ENCODE measurements at places on chromosomes 11 and 22.

- DNase-seq, result no peak
Measured at GRCh38 chr22:29087012-29087411, 14.2 kb downstream of the KREMEN1 start.

DNA sequence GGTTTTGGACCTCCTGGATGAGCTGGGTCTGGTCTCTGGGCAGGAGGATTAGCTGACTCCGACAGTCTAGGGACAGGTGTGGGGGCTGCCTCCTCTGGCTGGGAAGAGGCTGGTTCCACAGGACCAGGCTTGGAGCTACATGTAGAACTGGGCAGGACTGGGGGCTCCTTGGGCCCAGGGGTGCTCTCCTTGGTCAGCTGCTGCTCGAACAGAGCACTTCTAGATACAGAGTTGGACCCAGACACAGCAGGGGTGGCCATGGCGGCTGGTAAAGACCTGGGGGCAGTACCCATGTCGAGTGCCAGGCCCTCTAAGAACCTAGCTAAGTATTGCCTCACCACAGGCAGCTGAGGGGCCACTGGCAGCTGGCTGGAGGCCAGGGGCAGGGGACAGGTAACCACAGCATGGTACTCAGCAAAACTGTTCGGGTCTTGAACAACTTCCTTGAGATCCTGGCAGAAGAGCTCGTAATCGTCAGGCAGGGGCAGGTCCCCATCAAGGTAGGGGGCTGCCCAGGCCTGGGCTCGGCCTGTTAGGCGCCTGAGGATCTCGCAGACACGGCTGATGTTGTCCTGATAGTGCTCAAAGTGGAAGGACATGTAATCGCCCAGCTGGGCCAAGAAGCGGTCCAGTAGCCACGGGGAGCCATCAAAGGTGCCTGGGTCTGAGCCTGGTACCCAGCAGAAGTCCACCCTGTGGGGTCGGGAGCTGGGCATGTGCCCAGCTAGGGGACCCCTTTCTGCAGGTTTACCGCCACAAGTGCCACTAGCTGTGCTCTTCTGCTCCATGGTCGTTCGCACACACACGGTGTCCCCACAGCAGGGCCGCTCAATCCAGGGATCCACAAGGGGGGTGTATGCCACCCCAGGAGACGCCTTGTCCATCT, 3.1 kb downstream of the GNB1L start:
- DNase-seq, result no peak

- no peak for DNase-seq
Measured at GRCh38 chr22:50604256-50605001, 3.8 kb downstream of the MAPK8IP2 start.

DNA sequence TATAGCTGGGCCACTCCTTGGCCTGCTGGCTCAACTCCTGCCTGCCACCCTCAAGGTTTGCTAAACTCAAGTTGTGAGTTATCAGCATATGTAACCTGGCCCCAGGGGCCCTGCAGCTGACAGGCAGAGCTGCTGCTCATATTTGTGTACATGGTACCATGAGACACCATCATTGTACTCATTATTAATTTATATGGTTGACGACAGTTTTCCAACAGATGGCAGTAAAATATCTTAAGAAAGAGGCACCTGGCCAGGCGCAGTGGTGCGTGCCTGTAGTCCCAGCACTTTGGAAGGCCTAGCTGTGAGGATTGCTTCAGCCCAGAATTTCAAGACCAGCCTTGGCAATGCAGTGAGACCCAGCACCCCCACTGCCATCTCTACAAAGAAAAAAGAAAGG, 11.4 kb upstream of the DENND5A start:
- peak; percentile 17 for DNase-seq

- DNase-seq, result no peak
Measured at GRCh38 chr22:21589396-21589795, 21.9 kb downstream of the UBE2L3 start.

DNA sequence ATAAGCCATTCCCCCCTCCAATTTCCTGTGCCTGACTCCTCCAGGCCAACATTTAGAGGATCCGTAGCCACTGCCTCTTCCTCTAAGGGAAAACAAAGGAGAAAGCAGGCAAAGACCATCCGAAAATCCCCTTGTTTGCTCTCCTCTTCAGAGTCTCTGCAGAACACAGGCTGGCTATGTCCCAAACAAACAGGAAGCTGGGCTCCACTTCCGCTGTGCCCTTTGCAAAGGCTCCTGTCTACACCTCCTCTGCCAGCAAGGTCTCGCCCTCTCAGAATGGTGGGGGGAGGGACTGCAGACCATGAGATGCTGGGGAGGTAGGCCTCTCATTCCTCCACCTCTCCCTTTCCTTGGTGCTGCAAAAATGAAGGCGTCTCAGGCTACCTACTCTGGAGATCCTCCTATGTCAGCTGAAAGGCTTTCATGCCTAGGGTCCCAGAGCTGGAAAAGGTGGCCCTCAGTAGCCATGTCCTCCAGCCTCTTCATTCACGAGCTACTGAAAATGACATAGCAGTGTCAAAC, 596.2 kb downstream of the BUD13 start:
- DNase-seq, result no peak

DNA sequence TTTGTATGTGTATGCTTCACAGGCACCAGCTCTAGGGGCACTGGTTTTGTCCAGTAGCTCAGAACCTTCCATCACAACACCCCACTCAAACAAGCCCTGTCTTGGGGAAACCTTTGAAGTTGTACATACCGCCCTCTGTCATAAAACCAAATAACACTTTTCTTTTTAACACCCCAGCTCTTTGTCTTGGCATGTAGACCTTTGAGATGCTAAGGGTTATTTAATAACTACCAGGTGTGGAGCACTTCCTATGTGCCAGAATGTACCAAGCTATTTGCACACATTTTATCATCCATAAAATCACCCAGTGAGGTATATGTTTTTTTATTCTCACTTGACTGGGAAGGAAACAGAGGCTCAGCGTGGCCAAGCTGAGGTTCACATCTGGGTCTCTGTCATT, 50.6 kb downstream of the CYB5R2 start:
- DNase-seq, result no peak

GRCh38 chr22:23622634-23623033, 9.5 kb downstream of the DRICH1 start:
- no peak for DNase-seq

DNA sequence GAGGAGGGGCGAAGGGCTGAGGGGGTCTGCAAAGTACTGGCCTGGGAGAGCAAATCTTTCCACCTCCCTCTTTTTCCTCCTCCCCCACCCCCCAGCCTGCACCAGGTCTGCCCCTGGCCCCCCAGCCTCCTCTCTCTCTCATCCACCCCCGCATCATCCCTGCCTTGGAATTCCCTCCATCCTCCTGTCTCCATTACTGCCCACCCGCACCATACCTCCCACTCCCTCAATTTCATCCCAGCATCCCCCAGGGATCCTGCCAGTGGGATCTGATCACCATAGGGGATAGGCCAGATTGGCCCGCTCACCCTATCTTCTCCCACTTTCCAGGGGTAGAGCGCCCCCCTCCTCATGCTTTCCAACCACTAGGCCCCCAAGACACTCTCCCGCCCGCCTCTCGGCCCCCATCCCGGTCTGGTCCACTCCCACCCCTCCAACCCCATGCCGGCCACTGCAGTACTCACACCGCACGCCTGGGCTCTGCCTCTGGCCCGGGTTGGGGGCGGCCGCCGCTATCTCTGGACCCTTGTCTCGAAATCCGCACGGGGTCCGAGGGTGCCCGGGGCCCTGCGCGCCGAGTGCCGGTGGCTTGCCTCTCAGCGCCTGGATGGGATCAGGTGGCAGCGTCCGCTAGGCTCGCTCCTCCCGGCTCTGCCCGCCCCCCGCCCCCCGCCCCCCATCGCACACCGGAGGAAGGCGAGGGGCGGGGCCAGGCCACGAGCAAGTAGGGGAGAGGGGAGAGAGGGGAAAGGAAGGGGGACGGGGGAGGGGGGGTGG, at the start of gene GAL3ST3:
TSS of gene GAL3ST3 (minus strand) at position 615 of the 777 bp plus-strand sequence. CDS start 3,746 bp downstream, outside the sequence.
- no peak for DNase-seq

- DNase-seq, result no peak
Measured at GRCh38 chr22:44448271-44448830, 49.7 kb downstream of the RTL6 start.

DNA sequence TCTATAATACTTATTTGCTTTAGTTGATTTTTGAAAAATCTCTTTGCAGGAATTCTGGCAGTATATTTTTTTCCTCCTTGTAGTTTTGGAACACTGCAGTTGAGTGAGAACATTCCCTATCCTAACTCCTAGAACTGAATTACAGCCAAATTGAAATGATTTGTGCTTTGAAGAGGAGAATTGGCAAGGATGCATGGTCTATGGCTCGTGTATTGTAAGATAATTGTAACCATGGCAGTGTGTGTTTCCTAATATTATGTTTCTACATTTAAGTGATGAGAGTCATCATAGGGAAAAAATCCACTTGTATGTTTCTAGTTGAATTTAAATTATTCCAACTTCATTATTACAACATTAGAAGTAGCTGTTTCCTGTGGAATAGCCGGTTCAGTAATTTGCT, 80.9 kb upstream of the MYO18B start:
- no peak for DNase-seq

DNA sequence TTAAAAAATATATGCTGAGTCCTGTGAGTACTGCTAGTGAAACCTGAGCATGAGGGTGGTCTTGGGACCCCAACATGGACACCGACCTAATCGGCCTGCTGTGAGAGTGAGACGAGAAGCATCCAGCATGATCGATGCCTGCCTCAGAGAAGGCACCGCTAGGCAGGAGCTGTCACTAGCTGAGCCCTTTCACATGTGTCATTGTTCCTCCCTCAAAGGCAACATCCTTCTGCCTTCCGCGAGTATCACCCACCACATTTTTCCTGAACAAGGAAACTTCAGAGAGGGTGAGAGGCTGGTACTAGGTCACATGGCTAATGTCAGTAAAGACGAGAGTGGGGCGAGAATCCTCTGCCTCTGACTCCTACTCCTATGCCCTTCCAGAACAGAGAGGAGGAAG, 35.6 kb downstream of the AP1B1 start:
- no peak for DNase-seq

- DNase-seq, result no peak
Measured at GRCh38 chr22:44523981-44524759, 26.1 kb upstream of the RTL6 start.

GRCh38 chr11:8097468-8097867, 16.5 kb downstream of the TUB start:
- no peak for DNase-seq

DNA sequence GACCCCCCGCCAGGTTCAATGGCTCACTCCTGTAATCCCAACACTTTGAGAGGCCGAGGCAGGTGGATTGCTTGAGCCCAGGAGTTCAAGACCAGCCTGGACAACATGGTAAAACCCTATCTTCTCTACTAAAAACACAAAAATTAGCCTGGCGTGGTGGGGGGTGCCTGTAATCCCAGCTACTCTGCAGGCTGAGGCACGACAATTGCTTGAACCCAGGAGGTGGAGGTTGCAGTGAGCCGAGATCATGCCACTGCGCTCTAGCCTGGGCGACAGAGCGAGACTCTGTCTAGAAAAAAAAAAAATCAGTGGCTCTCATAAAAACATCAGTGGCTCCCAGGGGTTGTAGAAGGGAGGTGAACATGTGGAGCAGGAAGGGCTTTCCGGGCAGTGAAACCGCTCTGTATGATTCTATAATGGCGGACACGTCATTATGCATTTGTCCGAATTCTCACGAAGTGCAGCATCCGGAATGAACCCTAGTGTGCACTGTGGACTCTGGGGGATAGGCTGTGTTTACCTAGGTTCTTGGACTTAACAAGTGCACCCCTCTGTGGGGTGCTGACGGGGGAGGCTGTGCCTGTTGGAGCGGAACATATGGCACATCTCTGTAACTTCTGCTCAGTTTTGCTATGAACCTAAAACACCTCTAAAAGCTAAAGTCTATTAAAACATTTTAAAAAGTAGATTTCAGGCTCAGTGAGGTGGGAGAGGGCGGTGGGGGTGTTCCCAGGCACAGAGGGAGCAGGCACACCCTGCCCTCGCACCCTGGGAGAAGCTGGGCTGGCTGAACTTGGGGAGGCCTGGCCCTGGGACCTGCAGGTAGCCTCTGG, 49.1 kb upstream of the SEPTIN5 start:
- DNase-seq, result no peak

DNA sequence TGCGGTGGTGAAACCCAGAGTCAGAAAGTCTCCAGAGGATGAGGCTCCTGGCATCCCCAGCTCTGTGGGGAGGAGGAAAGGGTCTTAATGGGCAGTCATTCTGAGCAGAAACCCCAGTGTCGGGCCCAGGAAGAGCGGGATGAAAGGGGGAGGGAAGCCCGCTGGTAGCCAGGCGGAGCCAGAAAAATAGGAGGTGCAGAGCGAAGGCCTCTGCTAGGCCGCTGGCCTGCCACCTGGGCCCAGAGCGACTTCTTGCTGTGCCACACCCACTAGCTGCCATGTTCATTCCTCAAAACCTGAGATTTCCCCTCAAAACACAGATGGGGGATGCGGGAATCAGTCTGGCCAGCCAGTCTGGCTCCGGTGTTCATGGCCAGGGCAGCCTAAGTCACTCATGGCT, 650 bp upstream of the POU2AF3 start:
- no peak for DNase-seq

GRCh38 chr11:69298267-69299022, 4.5 kb downstream of the MYEOV start:
- peak; percentile 98 for DNase-seq

DNA sequence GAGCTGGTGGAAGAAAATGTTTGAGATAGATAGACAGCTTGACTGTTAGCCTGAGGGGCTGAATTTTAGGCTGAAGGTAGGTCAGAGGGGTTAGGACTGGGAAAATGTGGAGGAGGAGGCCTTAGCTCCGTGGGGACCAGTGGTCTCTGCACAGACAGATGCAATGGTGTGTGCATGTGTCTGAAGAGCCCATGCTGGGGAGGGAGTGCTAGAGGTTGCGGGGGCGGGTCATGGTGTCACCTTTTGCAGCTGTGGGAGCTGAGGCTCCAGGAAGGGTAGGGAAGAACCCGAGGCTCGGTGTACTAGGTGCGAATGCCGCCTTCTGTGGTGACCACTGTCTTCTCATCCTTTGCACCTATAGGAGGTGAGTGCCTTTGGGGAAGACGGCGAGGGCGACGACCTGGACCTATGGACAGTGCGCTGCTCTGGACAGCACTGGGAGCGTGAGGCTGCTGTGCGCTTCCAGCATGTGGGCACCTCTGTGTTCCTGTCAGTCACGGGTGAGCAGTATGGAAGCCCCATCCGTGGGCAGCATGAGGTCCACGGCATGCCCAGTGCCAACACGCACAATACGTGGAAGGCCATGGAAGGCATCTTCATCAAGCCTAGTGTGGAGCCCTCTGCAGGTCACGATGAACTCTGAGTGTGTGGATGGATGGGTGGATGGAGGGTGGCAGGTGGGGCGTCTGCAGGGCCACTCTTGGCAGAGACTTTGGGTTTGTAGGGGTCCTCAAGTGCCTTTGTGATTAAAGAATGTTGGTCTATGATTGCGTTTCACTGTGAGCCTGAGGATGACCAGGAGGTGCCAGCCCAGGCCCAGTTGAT, 1.6 kb downstream of the SDF2L1 start:
- DNase-seq, result no peak

DNA sequence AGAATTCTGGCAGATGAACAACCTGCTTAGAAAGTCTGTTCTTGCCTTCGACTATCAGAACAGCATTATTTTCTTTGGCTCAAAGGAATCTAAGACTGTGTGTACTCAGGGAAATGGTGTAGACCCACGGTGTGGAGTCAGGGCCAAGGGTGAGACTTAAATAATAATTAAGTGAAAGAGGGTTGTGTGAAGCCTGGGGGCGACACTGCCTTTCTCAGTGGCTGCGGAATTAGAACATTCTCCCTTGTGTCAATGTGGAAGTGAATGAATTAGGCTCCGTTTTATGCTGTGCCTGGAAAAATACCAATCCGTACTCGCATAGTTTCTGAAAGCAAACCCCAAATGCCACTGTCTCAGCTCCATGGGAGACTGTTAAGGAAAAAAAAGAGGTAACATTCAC, 50.7 kb downstream of the NAV2 start:
- no peak for DNase-seq
